EH (cell line): ENCODE measurements at places on chromosomes 13 and 19.

DNA sequence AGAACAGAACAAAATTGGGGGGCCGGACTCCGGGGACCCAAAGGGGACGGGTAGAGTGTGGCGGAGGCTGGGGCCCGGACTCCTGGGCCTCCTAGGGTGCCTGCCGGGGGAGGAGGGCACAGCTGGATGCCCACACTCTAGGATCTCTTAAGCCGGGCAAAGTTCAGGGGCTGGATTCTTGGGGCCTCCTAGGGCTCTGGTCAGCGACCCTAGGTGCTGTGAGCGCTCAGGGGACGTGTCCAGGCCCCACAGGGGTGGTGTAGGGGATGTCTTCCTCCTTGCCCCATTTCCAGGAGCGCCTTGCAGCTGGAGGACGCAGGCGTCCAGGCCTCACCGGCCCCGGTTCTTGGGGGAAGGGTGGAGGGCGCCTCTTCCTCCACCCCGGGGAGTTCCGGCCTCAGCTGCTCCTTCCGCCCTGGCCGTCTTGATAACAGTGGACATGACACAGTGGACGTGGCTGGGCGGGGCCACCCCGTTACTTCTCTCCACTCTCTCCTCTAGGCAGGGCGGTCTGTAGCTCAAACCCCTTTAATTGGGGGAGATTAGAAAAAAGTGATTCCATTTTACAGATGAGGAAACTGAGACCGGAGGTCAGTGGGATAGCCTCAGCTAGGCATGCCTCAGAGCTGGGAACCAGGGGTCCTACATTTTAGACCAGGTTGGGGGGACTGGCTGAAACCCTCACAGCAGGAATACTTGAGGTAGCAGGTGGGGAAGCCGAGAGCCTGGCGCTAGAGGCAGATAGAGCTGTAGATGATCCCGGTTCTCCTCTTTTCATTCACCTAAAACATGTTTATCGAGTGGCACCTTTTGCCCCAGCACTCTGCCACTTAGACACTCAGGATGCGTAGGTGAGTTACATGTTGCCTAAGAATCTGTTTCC is 705 bp downstream of the STXBP2 start:
- DNase-seq, result no peak

DNA sequence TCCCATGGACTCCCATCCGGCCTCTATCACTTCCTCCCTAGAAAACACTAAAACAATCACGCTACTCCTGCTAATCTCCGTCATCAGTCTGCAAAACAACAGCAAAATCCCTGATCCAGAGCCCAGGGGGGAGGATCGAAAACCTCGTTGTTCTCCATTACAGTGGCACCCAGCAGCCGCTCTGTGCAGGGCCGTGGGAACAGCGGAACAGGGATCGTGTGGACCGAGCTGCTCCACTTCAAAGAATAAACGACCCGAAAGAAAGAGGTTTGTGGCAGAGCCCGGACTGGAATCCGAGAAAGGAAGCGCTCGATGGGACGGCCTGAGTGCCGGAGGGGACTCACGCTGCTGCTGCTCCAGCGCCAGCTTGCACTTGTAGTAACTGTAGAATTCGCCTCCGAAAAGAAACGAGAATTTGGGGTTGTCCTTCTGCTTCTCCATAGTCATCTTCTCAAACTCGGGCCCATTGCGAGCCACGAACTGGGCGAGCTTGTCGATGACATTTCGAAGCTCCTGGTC is 652 bp downstream of the CHERP start:
- peak; percentile 32 for DNase-seq

DNA sequence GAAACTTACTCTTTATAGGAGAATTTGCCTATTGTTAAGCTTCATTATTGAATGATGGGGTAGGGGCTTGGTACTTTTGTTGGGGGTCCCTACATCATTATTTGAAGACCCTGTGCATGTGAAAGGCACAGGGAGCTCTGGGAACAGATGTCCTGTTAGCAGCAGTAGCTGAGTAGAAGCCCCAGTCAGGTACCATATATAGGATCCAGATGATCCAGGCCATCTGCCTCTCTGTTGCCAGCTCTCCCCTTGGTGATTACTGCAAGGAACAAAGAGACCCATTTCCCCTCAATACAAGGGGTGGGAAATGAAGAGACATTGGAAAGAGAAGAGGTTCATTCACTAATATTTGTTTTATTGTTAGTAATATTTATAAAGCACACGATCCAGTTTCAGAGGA is 4.4 kb upstream of the MTMR6 start:
- DNase-seq, result no peak

DNA sequence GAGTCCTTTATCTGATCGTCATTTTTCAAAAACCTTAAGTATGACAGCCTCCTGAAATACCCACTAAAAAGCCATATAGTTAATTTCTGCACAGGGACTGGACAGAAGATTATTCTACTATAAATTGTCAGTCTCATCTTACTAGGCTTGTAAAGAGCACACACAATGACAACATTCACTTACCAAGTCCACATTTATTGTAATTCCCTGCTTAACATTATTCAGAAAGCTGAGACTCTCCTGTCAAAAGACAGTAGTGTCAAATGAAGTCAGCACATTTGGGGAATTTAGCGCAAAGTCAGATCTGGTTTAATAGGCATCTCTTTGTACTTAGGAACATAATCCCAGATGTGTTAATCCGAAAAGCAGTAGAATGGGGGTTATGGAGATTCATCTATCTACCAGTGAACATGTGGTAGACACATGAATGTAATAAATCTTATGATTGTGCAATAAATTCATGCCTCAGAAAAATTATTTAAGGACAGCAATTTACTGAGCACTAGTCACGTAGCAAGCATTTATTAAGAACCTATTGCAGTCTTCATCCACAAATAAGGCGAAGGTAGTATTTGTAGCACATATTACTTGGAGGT is 224.6 kb upstream of the GPC6 start:
- no peak for DNase-seq

GRCh38 chr13:33218020-33218419 is 67.5 kb downstream of the STARD13 start:
- DNase-seq, result peak; percentile 87

GRCh38 chr19:47495478-47496372 is 11.7 kb upstream of the KPTN start:
- DNase-seq, result no peak

DNA sequence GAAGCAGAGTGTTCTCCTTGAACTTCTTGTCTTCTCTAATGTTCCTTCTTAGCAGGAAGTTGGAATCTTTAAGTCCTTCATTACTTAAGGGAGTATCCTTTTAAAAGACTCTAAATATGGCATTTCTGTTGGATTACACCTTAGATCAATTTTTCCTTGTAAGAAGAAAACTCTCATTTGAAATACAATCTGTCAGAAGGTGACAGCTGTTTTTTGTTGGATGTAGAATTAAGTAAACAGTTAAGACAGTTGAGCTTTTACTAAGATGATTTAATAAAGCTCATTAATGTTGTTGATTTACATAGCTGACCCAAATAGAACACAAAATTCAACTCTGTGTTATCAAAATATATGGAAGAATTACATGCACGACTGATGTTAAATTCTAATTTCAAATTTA is 16.7 kb upstream of the MBNL2 start:
- no peak for DNase-seq

- DNase-seq, result no peak
Measured at GRCh38 chr13:38637576-38637975, 49.3 kb upstream of the FREM2 start.

DNA sequence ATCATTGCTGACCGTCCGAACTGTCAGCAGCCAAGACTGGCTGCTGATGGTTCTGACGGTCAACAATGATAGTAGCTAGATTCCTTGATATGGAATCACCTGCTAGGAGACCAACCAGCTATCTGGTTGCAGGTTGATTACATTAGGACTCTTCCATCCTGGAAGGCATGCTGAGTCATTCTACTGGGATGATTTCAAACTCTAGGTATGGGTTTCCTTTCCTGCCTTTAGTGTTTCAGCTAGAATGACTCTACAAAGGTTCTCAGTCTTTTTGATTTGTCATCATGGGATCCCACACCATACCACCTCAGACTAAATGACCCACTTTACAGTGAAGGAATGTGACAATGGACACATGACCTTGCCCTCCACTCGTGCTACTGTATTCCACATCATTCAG is 138.1 kb upstream of the KL start:
- DNase-seq, result peak; percentile 44

DNA sequence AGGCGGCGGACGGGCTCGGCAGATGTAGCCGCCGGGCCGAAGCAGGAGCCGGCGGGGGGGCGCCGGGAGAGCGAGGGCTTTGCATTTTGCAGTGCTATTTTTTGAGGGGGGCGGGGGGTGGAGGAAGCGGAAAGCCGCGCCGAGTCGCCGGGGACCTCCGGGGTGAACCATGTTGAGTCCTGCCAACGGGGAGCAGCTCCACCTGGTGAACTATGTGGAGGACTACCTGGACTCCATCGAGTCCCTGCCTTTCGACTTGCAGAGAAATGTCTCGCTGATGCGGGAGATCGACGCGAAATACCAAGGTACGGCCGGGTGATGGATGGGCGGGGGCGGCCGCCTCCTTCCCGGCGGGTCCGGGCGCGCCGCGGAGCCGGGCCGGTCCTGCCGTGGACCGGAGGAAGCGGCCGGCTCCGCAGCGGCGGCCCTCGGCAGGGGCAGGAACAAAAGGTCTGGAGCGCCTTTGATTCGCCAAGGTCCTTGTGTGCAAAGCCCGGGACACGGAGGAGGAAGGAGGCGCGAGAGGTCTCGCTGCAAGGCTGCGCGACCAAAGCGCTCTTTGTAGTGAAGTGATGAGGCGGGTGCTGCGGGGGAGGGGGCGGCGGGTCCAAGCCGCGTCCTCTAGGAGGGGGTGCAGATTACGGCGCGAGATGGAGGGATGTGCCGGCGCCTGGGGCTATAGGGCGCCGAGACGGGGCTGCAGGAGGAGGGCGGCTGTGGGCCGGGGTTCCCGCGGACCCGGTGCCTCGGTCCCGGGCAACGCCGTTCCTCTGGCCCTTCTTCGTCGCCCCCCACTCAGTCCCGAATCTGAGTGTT is 689 bp downstream of the ING1 start:
- DNase-seq, result peak; percentile 54

DNA sequence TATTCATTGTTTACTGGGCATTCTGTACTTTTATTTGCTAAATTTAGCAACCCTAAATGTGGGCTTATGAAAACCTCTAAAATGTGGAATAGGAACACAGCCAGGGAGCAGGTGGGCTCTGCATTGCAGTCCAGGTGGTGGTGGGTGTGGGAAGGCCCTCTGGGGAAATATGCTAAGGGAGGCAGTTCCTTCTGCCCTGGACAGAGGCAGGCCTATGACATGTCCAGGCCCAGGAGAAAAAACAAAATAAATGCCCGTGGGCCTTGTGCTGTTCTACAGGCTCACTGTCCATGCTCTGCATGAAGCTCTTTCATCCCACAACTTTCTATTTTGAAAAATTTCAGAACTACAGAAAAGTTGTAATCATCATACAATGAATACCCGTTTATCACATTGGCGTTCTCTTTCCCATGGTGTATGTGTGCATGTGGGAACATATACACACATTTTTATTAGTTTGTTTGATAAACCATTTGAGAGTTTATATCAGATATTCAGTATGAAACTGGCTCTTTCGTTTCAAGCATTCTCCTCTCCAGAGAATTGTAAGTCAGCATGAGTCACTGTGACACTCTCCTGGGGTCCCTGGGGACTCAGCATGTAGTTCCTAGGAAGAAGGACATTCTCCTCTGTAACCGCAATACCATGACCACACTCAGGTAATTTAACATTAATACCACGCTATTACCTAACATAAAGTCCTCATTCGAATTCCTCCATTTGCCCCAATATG is 505.3 kb downstream of the COG6 start:
- DNase-seq, result no peak

GRCh38 chr19:22807061-22807835 is 23.3 kb upstream of the ZNF99 start:
- no peak for DNase-seq

- no peak for DNase-seq
Measured at GRCh38 chr19:33629826-33630375, 8.1 kb downstream of the CHST8 start.

DNA sequence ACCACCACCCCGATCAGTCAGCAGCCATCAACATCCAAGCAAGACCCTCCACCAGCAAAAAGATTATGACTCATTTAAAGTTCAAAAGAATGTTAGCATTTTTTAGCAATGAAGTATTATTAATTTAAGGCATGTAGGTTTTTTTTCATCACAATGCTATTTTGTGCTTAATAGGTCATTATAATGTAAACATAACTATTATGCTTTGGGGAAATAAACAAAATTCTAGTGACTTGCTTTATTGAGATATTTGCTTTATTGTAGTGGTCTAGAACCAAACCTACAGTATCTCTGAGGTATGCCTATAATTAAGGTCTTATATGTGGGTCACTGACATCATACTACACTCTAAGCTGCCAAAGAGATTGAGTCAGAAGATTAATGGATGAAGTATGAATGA is 20.0 kb downstream of the KLF12 start:
- DNase-seq, result peak; percentile 70

GRCh38 chr13:68745502-68745901 is 1362.1 kb upstream of the ATXN8OS start:
- no peak for DNase-seq

GRCh38 chr13:108249150-108249549 is 20.4 kb upstream of the TNFSF13B start:
- no peak for DNase-seq

GRCh38 chr19:2221250-2221831 is 14.8 kb downstream of the PLEKHJ1 start:
- DNase-seq, result peak; percentile 11

- no peak for DNase-seq
Measured at GRCh38 chr13:52112591-52112990, 16.3 kb downstream of the NEK5 start.

DNA sequence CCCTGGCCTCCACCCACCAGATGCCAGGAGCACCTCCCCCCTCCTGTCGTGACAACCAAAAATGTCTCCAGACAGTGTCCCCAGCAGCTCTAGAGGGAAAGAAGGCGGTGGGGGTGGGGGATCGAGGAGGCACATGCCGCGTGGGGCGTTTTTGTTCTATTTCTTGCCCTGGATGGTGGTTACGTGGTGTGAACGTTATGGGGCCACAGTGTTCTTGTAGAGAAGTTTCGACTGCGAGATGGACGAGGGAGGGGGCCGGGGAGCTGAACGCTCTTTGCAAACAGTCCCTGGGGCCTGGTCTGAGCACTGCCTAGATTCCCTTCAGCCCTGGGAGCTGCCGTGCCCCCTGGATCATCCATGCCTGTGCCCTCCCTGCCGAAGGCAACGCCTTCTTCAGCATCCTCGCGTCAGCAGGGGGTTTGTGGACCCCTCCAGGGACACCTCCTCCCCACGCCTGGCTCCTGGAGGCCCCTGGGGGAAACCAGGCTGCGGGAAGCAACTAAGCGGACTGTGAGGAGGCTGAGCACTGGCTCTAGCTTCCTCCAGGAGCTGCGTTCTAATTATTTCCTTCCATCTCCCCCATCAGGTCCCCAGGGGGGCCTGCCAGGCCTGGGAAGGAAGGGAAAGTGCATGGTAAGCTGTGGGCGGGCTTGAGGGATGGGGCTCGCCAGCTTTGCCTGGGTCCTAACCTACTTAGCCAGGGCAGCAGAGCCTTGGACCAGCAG is 131.5 kb downstream of the IER2 start:
- DNase-seq, result no peak

DNA sequence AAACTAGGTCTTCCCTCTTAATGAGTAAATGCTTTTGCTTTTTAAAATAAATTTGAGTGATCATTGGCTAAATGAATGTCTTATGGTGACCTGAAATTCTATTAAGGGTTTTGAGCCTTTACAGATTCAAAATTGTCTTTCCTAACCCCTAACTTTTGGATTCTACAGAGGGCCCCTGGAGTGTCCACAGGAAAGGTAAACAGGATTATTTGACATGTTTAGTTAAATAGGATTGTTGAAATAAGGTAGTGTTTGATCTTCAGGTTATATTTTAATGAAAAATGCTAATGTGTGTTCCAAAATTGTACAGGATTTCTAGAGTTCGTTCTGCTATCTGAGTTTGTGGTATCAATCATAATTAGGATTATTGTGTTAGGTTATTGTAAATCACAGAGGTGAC is 55.9 kb upstream of the GJB6 start:
- DNase-seq, result no peak
